Cerebellar nuclear complex (tissue), 1 donor: ENCODE measurements at places on chromosomes 2 and 18.

GRCh38 chr2:221911321-221911720, 339.2 kb upstream of the EPHA4 start:
- no peak for DNase-seq

GRCh38 chr2:218344755-218345417, 11.8 kb upstream of the CATIP start:
- no peak for DNase-seq

DNA sequence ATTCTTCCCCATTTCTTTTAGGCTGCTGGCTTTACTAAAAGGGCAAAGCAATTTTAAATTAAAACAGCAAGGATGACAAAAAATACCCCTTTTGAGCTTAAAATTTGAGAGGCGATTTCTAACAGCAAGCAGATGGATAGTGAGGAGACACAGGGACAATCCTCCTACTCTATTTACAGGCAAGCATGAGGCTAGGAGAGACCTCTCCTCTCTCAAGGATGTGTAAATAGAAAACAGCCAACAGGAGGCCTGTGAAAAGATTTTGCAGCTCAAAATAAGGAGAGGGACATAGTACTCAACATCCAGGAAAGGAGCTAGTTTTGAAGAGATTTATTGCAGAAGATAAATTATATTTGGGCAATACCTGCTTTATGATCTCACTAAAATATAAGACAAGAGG, 53.8 kb downstream of the LINC00305 start:
- no peak for DNase-seq

DNA sequence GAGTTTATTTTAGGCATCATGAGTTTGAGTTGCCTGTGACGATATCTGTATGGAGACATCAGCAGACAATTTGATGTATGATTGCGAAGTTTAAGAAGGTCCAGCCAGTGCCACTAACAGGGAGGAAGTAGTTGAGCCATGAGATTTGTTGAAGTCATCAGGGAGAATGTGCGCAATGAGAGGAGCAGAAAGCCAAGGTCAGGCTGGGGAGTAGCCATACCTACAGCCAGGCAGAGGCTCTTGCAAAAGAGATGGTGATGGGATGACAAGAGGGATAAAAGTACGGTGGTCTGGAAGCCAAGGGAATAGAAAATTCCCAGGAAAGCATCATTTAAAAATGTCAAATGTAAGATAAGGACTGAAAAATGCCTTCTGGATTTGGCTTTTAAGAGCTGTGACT, 51.2 kb downstream of the LIMS1 start:
- no peak for DNase-seq

- no peak for DNase-seq
Observed at GRCh38 chr2:56169521-56169920, 14.3 kb upstream of the CCDC85A start.

DNA sequence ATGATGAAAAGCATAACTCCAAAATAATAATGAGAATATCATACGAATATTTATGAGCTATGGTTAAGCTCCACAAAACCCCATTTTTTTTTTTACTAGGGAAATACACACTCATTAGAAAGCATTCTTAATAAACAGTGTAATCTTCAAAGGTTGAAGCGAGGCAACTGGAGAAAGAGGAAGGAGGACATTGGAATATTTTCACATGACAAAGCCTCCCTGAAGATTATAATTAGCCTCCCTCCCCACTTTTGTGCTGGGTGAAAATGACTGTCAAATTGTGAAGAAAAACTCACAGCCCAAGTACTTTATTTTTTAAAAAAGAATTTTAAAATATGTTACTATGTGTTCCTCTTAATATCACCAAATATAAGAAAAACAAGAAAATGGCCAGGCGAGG, 64.1 kb upstream of the NFU1 start:
- no peak for DNase-seq

DNA sequence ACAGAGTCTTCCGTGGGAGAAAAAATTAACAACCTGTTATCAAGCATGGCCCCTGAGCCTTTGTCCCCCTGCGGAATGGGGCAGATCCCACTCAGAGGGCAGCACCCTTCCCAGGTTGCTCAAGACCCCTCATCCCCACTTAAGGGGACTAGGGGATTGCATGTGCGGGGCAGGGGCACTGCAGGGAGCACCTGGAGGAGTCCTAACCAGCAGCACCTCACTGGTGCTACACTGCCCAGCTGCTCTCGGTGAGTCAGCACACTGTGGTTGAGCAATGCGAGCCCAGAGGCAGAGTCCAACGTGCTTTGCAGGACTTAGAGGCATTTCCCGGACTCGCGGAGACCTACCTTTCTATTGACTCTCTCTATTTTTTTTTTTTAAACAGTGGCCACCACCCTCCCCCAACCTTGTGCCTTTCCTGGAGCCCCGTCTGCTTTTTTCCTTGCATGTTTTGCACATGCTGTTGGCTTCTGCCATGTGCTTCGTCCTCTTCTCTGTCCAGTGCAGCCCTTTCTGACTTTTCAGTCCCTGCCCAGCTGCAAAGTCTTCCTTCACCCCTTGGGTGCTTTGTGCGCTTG, 74.0 kb downstream of the IL1R2 start:
- no peak for DNase-seq

GRCh38 chr18:39991696-39992265, 1963.3 kb upstream of the PIK3C3 start:
- DNase-seq, result no peak

DNA sequence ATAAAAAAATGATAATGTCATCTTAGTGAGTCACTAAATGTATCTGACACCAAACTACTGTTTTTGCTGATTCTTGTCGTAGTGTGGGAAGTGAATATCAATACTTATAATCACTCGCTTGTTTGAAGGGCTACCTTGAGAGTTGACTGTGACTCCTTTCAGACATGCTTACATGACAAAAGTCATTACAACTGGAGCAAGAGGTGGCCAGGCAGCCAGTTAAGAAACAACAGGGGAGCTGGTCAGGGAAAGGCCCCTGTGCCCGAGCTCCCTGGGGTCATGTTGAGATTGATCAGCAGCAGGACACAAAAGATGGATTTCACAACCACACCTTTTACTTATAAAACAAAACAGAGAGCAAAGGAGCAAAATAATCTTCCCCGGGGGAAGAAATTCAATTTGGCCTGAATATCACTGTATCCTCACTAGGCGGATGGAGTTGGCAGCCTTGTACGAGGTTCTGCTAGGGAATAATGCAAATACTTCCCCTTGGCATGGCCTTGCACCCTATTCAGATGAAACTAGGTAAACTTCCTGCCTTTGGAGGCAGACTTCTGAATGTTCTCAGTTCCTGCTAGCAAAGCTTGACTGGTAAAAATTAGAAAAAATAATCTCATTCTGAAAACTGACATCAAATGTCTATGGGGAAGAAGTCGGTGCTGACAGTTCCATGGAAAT, 101.2 kb downstream of the DYNC1I2 start:
- no peak for DNase-seq

DNA sequence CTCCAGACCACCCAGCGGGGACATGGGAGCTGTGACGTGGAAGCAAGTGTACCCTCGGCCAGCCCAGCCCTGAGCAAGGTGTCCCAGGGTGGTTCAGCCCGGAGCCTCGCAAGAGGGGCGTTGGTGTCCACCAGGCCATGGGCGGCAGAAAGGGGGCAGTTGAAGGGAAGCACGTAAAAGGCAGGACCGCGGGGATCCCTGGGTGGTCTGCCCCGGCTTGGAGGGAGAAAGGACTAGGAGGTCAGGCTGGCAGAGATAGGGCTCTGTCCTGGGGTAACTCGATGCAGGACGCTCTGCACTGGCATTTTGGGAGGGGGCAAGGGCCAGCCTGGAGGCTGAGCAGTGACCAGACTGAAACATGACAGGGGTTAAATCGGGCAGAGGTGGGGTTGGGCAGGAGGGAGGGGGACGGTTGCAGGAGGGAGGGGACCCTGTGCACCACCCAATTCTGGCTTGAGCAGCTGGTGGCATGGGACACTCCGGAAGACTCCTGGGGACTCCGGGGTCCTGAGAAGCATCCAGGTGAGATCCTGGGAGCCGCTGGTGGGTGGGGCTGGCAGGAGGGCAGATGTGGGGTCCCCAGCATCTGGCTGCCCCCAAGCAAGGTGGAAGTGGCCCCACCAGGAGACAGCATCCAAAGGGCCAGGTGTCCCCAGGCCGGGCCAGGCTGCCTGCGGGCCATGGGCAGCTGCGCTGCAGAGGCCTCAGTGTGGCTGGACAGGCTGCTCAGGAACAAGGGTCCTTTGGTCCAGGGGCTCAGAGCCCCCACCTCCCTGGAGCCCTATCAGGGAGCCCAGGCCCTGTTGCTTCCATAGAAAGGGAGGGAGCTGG, 46.8 kb upstream of the GPC1 start:
- no peak for DNase-seq

DNA sequence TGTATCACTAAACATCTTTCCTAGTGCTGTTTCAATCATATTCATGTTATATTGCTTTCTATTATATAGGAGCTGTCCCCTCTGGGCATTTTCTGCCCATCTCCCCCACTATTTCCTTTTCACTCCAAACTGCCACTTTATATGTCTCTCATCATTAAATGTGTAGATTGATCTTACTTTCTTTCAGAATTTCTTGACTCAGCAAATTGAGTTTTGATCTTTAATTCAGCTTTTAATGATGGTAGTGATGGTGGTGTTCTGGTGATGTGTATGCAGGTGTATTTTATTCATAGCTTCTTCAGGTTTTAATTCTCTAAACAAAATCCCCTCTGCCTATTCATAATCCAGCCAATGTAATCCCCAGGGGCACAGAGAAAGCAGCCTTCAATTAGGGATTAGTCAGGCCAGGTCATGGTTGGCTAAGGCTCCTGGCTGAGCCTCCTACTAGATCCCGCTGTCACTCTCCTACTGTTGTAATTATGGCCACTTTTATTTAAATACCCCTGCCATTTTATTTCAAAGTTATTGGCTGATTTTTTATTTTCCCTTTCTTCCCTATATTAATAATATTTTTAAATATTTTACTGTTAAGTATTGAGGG, 325.4 kb downstream of the SPAG16 start:
- no peak for DNase-seq

GRCh38 chr2:103138123-103138901, 376.5 kb downstream of the TMEM182 start:
- DNase-seq, result no peak

- DNase-seq, result no peak
Observed at GRCh38 chr2:99957332-99958133, 184.9 kb downstream of the AFF3 start.

GRCh38 chr18:23824240-23824639, 135.0 kb downstream of the LAMA3 start:
- DNase-seq, result no peak

DNA sequence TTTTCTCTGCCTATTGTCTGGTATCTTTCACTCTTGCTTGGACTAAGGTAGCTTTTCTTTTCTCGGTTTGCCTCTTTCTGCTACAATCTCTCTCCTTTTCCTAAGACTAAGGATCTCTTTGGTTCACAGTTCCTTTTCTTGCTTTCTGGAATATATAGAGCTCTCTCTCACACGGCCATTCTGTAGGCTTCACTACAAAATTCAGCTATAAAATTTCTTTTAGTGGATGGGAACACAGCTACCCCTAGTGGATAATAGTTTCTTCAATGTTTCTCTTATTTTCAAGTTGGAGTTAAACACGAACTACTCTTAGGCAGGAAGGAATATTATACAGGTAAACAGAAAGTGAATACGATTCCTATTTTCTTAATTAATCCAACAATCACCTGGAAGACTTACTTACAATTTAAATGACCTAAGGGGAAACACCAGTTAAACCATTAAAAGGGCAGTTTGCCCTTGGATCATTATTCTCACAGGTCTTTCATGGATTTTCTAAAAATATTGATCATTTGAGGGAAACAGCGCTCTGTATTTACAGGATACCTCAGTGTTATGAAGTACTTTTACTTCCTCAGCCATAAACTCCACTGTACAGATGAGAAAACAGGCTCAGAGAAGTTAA, 140.5 kb downstream of the LRP2 start:
- no peak for DNase-seq

DNA sequence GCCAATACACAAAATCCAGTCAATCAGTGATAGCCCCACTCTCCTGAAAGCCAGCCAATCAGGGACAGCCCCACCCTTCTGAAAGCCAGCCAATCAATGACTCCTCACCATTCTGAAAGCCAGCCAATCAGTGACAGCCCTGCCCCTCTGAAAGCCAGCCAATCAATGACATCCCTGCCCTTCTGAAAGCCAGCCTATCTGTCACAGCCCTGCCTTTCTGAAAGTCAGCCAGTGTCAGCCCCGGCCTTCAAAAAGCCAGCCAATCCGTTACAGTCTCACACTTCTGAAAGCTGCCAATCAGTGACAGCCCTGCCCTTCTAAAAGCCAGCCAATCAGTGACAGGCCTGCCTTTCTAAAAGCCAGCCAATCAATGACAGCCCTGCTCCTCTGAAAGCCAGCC, 95.9 kb upstream of the HDAC4 start:
- no peak for DNase-seq

DNA sequence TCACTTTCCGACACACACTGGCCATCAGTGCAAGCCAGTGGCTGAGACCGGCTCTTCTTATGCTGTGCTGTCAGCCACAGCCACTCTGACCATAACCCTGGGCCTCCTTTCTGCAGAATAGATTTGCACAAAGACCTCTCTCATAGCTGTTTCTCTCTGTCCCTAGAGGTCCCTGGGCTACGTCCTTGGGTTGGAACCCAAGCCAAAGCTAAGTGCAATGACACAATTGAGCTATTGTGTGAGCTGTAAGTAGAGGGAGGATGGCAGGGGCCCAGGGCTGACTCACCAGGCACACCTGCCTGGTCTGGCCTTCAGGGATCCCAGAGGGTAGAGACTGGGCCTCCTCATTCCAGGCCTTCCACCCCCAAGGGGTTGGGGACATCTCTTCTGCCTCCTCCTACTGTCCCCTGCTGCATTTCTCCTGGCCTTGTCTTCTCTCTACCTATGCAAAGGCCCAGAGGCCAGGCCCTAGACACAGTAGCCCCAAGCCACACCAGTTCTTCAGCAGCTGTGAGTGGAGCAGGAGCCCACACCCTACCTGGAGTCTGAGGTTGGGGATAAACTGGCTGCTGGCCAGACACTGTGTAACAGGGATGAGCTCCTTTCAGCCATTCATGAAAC, 174.6 kb downstream of the NCK2 start:
- DNase-seq, result no peak

- no peak for DNase-seq
Observed at GRCh38 chr2:150640039-150640438, 152.6 kb upstream of the RND3 start.

DNA sequence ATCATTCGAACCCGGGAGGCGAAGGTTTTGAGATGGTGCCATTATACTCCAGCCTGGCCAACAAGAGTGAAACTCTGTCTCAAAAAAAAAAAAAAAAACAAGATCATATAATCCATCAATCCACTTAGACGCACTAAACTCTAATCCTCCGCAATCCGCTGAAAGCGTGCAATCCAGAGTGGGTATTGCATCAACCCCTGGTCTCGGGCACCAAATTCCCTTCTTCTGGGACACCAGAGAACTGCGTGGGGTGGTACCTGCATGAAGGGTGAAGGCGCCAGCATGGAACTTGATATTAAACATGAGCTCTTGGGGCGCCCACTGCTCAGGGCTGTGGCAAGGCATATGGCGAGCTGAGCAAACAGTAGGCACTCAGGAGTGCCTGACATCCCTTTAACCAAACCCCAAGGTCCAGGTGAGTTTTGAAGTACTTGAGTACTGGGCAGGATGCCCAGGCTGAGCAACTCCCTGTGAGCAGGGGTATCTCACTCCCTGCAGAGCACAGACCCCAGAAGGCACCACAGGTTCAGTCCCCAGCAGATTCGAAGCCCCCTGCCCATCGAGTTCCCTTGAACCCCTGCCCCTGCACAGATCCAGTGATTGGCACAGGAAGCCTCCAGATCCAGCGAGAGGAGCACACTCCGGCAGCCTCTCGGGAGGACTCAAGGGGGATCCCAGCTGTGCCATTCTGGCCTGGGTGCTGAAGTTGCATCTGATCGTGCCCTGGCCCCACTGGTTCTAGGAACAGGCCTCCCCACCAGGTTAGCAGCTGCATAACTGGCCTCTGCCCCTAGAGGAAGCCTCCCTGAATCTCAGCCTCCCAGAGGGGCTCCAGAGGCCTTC, 8.0 kb downstream of the ALPI start:
- no peak for DNase-seq

GRCh38 chr2:232316461-232317330, 61.9 kb upstream of the ALPP start:
- no peak for DNase-seq
